Astrocyte (in vitro differentiated cells and primary cell): ENCODE measurements at places on chromosomes 5 and 9.
A peak's percentile ranks its signal among the peaks of the same experiment; 100 is the strongest.

DNA sequence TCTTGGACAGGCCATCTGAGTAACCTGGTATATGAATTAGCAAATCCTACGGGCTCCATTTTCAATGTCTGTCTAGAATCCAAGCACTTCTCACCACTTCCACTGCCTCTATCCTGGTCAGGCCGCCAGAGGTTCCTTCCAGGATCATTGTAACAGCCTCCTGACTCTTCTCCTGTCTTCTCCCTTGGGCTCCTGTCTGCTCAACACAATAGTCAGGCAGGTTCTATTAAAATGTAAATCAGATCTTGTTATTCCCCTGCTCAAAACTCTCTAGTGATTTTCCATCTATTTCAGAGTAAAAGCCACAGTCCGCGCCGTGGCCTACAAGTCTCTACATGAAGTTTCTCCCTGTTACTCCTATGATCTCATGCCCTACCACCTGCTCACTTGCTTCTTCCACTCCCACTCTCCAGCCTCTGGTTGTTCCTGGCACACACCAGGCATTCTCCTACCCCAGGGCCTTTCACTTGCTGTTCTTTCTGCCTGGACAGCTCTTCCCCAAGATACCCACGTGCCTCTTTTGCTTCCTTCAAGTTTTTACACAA is 21.7 kb downstream of the ZNF366 start:
- DNase-seq, result no peak

DNA sequence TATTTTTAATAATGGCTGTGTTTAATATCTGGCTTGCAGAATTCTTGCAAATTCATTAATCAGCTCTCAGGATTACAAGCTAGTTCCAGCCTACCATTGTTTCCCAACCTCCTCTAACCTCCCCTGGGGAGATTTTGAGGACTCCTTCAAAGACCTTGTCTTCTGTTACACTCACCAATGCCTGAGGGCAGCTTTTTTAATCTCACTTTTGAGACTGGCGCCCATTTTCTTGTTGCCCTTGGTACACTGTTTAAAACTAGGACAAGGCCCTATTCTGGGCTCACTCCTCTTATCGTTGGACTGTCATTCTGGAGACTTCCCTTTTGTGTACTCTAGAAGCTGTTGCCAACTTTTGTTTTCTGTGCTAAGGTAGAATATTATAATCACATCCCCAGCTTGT is 13.6 kb upstream of the EQTN start:
- DNase-seq, result no peak

GRCh38 chr5:38695021-38695958 is 138.8 kb upstream of the LIFR start:
- DNase-seq, result no peak

DNA sequence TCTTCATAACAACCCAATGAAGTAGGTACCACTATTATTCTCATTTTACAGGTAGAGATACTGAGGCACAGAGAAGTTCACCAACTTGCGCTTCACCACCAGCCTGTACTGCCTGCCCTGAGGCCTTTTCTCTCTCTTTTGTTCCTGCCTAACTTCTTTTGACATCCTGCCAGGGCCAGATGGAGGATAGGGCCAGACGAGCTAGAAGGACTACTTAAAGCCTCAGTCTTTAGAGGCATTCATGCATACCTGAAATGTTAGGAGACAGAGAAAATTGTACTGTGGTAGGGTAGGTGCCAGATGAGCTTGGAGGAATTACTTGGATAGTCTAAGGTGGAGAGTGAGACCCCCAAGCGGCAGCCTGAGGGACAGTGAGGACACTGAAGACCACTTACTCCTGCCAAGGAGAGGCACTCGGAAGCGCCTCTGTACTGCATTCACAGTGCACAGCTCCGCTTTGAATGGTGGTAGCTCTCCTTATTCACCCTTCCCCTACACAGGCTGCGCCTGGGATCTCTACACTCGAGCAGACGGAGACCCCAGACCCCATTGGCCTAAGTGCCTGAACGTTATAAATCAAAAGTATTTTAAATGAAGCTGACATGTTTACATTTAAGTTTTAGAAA is 6.2 kb upstream of the ORM1 start:
- DNase-seq, result peak; percentile 7

DNA sequence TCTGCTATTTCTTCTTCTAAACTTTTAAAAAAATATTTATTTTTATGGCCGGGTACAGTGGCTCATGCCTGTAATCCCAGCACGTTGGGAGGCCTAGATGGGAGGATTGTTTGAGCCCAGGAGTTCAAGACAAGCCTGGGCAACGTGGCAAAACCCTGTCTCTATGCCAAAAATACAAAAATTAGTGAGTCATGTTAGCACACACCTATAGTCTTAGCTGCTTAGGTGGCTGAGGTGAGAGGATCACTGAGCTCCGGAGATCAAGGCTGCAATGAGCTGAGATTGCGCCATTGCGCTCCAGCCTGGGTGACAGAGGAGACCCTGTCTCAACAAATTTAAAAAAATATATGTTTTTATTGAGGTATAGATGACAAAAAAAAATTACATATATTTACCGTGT is 5.6 kb downstream of the AP3S1 start:
- no peak for DNase-seq
